Breast epithelium (tissue), 4 donors: ENCODE measurements at places on chromosomes 13 and 19. TPM values are rescaled to one million over a fixed set of nuclear protein-coding genes. Genes with fewer than 3 reads are reported as not detected.

Gene TYROBP
- 239 TPM for total RNA-seq

DNA sequence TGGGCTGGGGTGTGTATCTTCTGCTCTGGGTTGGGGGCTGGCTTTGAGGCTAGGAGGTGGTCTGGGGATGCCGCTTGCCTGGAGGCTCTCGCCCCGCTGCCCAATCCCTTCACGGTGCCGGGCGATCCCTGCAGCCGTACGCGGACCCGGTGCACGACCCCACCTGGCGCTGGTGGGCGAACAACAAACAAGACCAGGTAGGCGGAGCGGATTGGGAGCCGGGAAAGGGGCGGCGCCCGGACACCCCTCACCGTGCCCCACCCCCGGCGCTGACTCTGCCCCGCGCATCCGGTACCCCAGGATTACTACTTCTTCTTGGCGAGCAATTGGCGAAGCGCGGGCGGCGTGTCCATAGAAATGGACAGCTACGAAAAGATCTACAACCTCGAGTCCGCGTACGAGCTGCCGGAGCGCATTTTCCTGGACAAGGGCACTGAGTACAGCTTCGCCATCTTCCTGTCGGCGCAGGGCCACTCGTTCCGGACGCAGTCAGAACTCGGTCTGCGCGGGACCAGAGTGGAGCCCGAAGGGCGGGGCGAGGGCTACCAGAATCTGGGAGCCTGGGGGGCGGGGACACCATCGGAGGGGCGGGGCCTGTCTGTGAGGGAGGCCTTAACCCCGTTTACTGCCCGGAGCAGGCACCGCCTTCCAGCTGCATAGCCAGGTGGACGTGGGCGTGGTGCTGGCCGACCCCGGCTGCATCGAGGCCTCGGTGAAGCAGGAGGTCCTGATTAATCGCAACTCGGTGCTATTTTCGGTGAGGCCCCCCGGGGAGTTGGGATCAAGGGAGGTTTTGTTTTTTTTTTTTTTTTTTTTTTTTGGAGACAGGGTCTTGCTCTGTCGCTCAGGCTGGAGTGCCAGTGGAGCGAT is 12.1 kb upstream of the PSMD8 start:
- DNase-seq: peak; percentile 81

- no peak for DNase-seq
These were observed 36.3 kb upstream of the LSM14A start for GRCh38 chr19:34135821-34136611.

DNA sequence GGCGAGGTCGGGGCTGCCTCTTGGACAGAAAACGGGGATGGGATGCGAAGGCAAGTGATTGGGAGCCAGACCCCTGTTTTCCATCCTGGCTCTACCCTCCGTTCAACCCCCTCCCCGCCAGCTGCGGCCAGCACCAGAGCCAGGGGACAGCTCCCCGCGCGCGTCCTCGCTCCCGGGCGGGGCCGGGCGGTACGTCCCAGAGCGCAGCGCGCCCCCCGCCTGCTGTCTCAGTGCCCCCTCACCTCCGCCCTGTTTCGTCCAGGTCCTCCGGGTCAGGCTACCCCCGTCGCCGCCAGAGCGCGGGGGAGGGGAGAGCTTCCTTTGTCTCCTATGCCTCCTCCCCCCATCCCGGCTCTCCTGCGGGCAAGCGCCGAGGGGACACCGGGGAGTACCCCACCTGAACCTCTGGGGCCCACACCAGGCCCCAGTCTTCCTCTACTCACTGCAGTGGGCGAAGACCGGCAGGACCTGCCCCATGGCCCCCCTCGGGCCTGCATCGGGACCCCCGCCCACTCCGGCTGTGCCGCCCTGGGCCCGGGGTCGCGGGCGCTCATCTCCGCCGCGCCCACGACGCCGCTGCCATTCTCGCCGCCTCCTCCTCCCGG is 396 bp downstream of the RTN2 start:
- no peak for DNase-seq

- DNase-seq: peak; percentile 70
These were observed 297.3 kb downstream of the ZNF536 start for GRCh38 chr19:30669329-30670010.

Gene ZNF816
- total RNA-seq: 15.1 TPM

- no peak for DNase-seq
These were observed 8.6 kb upstream of the IRS2 start for GRCh38 chr13:109795011-109795410.

DNA sequence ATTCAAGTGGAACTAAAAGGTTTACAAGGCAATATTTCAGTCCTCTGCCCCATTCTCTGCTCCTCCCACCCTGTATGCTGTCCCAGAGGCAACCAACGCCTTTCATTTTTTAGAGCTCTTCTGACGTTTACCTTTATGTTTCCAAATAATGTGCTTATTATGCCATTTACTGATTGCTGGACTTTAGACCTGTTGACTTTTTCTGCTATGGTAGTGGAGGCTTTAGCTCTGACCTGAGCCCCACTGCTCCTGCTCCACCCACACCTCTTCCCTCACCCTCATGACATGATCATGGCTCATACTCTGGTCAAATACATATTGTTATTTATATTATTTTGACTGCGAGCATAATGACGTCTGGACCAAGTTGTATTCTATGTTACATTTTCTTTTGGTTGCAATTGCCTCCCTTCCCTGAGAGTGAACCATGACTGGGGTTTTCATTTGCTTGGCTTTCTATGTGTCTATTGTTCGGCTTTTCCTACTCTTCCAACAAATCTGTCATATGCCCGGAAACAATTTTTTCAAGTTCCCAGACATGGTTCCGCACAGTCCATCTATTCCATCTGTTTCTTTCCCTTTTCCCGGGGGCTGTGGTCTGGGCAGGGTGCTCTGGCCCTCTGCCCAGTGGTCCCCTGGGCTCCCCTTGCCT is 31.4 kb upstream of the GJB6 start:
- no peak for DNase-seq

DNA sequence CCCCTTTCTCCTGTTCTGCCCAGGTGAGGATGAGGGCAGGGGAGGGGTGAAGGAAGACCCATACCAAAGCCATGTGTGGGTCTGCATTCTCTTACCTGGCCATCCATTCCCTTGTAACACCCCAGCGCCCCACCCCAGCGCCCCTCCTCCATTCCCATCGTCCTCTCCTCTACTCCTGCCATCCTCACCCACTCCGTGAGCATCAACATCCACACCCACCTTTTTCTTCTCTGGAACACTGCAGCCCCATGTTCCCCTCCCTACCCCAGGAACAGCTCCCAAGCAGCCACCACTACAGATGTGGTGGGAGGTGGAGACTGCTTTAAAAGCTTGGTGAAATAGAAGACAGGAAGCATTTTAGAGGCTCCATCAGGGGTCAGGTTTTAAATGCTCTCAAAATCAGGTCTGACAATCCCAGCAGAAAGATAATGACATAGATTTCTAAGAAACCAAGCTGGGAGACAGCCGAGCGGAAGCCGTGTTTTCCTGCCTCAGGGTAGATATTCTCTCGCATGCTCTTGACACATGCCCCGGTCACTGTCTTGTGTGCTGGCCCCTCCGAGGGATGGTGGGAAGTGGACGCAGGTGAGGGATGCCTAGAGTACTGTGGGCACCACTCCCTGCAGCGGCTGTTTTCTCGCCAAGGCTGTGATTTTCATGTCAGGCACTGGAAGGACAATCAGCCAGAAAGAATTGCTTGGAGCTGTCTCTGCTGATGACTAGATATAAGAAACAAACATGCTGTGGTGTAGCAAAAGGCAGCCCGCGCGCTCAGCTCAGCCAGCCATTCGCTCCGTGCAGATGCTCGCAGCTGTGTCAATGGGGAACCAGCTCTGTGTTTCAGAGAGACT is 9.8 kb downstream of the MEDAG start:
- DNase-seq: no peak

Gene KLK6
- 14.8 TPM for total RNA-seq

Gene SPATA13
- 58.7 TPM for total RNA-seq

- no peak for DNase-seq
These were observed 4.8 kb downstream of the CD209 start for GRCh38 chr19:7742575-7742974.

DNA sequence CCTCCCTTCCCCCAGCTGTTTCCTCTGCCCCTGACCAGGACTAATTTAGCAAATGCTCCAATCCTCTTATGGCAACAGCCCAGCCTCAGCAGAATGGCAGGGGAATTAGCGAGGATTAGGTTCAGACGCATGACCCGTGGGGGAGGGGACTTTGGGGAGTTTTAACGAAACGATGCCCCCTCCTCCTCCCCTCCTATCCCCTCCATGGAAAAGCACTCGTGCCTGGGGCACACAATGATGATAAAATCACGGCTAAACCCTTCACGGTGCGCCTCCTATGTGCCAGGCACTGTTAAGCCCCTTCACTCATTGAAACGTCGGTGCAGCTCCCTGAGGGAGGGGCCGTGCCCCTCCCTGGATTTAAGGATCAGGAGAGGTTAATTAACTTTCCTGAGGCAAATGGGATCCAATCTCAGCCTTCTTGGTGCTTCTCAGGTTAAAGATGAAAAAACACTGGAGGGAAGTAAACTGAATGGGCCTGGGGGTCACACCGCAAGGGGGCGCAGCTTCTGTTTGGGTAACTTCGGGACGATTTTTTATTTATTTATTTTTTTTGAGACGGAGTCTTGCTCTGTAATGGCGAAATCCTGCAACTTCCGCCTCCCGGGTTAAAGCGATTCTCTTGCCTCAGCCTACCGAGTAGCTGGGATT is 10.1 kb upstream of the TPRX2 start:
- DNase-seq: no peak

Gene RPS19
- total RNA-seq: 756 TPM

GRCh38 chr13:106492588-106493475 is 42.6 kb downstream of the EFNB2 start:
- DNase-seq: no peak

Gene ZNF69
- total RNA-seq: 26.1 TPM
